ENCODE measurements at places on chromosomes 12 and 14.

DNA sequence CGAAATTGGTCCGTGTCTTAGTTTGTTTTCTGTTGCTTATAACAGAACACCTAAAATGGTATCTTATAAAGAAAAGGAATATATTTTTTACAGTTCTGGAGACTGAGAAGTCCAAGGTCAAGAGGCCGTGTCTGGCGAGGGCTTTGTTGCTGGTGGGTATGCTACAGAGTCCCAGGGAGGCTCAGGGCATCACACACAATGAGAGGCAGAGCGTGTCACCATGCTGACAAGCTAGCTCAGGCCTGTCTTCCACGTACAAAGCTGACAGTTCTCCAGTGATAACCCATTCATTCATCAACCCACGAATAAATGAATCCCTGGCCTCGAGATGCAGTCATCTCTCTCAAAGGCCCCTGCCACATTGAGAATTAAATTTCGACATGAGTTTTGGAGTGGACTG lies 56.7 kb upstream of the AEBP2 start:
- DNase-seq = no peak

GRCh38 chr12:96249196-96250118 lies 55.3 kb downstream of the ELK3 start:
- peak; percentile 42 for DNase-seq

GRCh38 chr14:74190927-74191575 lies 48.2 kb upstream of the VSX2 start:
- no peak for DNase-seq

DNA sequence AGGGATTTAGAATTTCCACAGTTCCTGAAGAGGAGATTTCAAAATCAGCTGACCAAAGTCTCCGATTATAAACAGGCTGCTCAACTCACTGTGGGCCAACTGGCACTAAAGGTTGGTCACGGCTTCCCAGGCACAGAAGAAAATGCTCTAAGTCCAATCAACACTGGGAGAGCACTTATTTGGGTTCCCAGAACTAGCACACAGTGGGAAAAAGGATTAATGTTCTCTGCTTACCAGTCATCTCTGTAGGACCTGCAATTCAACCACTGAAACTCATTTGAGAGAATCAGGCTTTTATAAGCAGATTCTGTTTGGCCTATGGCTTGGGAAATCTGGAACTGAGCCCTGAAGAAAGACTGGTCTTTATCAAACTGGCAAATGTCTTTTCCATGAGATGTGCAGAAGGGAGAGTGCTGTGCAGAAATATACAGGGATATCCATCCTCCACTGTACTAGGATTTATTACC lies 49.4 kb downstream of the ABCC9 start:
- DNase-seq = no peak

DNA sequence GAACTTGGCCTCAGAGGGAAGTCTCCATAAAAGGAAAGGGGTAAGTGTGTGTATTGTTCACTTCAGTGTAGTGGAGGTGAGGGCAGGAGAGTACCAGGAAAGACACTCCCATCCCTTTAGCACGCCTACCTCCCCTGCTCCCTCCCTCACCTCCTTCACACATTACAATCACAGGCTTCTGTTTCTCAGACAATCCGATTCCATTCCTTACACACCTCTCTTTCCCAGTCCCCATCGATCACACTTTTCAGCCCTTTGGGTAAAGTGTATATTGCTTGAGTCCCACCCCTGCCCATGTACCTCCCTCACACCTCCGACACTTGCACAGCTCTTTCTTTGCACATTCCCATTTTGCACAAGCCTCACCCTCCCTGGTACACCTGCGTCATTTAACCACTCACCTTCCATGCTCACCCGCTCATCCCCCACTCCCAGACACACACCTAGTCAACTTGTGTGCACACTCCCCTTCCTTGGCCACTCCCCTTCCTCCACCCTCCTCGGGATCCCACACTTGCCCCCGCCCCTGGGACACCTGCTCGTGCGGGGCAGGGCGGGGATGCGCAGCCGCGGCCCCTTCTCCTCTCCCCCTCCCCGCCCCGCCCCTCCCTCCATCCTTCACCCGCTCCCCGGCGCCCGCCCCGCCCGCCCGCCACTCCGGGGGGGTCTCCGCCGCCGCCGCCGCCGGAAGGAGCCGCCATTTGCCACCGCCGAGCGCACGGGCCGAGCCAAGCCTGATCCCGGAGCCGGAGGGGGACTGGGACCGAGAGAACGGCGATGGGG lies at the start of gene MARCHF9:
Gene MARCHF9 (plus strand): TSS at position 693 of the 783 bp plus-strand sequence. CDS start 426 bp downstream, outside the sequence.
- DNase-seq = peak; percentile 57

GRCh38 chr12:124902916-124903315 lies 11.5 kb downstream of the UBC start:
- no peak for DNase-seq
